ENCODE measurements at places on chromosomes 12 and 14.

GRCh38 chr12:25840678-25841465 is 117.6 kb upstream of the RASSF8 start:
- no peak for DNase-seq

GRCh38 chr12:4270016-4270830 is 3.3 kb upstream of the CCND2 start:
- DNase-seq, result peak; percentile 47

GRCh38 chr12:20505056-20505455 is 136.7 kb downstream of the PDE3A start:
- no peak for DNase-seq

GRCh38 chr12:48937170-48937569 is 11.9 kb upstream of the FKBP11 start:
- no peak for DNase-seq

DNA sequence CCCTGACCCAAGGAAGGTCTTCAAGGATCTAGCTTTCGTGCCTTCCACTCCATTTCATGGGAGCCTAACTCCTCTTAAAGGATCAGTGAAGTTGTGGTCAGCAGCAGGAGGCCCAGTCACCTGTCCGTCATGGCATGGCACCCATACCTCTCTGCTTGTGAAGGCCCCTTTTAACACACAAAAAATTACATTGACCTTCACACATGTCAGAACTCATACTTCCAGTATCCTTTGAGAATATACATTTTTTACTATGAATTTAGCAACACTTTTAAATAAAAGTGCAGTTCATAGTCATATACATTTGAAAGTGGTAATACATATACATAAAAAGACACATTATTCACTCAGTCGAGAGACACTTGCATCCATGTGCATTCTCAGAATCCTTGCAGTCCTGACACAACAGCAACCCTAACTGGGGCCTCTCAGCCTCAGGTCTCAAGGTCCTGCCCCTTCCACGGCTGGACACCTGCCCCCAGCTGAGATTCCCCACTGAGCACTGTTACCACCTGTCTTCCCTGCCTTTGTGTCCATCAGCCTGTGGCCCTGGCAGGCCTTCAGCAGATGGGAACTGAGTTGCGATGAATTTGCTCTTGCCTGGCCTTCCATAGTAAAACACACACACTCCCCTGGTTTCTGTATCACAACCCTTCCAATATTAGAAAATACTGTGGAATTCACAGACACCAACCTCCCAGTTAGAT is 3.7 kb upstream of the KRT3 start:
- DNase-seq, result no peak

GRCh38 chr12:121581686-121582429 is 1.0 kb upstream of the KDM2B start:
- DNase-seq, result no peak

DNA sequence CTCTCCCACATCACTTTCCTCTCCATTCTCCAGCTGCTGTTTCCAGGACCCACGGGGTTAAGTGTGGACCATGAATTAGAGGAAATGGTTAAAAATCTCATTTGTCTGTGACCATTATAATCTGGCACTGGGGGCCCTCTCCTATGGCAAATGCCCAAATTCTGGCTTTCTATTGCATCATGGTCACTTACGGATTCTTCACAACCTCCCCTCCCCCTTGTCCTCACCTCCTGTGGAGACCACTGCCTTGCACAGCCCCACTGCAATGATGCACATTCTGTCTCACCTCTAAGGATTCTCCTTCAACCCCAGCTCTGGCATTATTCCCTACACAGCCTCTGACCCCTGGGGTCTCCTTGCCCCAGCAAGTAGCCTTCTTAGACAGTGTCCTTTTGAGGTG is 18.9 kb downstream of the BCAT1 start:
- DNase-seq, result no peak

DNA sequence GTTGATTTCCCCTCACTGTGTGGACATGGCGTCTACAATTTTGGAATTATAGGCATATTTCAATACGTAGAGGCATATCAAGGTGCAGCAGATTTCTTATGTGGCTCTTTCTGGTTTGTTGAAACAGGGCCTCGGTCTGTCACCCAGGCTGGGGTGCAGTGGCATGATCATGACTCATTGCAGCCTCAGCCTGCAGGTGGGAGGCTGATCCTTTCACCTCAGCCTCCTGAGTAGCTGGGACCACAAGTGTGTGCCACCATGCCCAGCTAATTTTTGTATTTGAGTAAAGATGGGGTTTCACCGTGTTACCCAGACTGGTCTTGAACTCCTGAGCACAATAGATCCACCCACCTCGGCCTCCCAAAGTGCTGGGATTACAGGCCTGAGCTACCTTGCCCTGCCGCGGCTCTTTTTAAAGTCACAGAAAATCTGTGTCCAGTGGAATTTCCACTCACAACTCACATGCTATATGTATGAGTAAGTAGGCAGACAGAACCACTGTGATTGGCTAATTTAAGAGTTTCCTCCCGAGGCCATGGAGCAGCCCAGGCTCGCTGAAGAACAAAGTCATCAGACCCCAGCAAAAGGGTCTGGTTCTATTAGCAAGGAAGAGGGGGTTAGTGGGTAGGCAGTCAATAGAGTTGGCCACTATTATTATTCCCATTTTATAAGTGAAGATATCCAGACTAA is 9.1 kb downstream of the GNG2 start:
- no peak for DNase-seq

- no peak for DNase-seq
Measured at GRCh38 chr12:104667139-104667538, 210.4 kb downstream of the CHST11 start.

DNA sequence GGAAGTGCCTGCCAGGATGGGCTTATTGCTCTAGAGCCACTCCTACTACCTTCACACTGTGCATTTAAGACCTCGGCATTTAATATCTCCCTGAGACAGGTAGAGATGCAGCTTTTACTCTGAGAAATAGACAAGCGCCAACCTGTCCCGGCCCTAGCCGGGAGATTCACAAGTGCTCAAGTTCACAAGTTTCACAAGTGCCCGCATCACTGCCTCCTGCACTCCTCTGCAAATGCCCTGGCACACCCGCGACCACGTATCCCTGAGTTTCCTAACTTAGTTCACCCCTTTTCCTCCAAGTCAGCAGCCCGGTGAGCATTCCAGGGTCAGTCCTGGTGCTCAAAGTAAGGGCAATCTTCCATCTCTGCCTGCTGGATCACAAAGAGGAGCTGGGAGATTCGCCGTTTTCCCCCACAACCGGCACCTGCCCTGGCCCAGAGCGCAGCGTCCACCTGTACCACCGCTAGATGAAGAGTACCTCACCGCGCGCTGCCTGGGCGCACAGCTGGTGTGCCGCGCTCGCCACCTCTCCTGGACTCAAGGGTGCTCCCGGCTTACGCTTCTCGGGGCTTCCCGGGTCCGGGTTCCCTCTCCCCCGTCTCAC is 5.0 kb upstream of the SLC38A4 start:
- no peak for DNase-seq

DNA sequence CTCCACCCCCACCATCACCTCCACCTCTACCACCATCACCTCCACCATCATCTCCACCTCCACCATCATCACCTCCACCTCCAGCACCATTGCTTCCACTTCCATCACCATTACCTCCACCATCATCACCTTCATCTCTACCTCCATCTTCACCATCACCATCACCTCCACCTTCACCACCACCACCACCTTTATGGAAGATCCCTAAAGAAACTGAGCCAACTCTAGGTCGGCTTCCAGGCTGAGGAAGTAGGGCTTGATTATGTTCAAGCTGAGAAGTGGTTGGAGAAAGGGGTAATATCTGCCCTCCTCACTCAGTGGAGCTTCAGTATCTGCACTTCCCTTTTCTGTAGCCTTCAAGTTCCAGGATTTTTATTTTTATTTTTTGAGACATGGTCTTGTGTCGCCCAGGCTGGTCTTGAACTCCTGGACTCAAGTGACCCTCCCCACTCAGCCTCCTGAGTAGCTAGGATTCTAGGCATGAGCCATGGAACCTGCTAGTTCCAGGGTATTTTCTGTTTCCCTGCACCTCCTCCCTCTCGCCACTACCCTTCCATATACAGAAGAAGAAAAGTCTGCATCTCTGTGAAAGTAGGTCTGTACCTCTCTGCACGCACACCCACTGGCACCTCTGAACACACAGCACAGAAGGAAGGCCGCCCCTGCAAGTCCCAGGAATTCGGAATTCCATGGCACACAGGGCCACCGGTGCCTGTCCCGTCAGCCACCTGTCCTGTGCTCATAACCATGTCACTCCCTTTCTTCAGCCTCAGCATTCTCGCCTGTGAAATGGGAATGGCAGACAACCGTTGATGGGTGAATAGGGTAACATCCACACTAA is 5.9 kb downstream of the ZBTB42 start:
- no peak for DNase-seq

DNA sequence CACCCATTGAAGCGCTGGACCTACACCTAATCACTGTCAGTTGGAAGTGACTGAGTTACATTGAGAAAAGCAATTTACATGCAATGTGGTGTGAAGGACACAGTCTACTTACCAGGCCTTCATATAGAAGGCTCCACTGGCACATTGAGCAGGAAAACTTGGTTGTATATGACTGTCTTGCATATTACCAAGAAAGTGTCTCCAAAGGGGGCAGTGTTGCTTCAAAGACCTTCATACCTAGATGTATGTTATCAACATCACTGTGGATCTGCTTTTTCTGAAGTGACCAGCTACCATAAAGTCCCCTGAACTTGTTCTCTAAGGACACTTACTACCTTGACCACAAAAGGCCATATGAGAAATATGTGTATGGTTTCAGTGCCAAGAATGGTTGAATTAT is 64.1 kb downstream of the NELL2 start:
- peak; percentile 73 for DNase-seq

- no peak for DNase-seq
Measured at GRCh38 chr14:89304561-89304960, 112.5 kb downstream of the FOXN3 start.

GRCh38 chr14:61607570-61608244 is 87.6 kb upstream of the HIF1A start:
- no peak for DNase-seq

GRCh38 chr14:102490456-102490855 is 19.1 kb downstream of the ANKRD9 start:
- no peak for DNase-seq

- no peak for DNase-seq
Measured at GRCh38 chr12:7859552-7859951, 13.2 kb downstream of the SLC2A14 start.

GRCh38 chr14:63032641-63033040 is 12.6 kb downstream of the KCNH5 start:
- no peak for DNase-seq

DNA sequence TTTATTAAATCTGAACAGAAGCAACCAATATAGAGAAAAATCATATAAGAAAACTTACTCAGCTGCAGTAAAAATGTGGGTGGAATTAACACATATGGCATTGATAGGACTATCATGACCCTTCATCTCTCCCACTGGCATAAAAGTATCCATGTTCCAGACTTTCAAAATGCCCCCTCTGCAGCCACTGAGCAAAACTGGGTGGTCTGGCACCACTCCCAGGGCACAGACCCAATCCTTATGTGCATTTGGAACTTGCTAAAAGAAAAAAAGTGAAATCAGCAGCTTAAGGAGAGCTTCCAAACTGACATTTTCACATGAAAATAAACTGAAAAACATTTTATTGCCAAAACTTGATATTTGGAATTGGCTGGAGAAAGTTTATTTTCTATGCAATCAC is 141.5 kb downstream of the KIF21A start:
- DNase-seq, result no peak

DNA sequence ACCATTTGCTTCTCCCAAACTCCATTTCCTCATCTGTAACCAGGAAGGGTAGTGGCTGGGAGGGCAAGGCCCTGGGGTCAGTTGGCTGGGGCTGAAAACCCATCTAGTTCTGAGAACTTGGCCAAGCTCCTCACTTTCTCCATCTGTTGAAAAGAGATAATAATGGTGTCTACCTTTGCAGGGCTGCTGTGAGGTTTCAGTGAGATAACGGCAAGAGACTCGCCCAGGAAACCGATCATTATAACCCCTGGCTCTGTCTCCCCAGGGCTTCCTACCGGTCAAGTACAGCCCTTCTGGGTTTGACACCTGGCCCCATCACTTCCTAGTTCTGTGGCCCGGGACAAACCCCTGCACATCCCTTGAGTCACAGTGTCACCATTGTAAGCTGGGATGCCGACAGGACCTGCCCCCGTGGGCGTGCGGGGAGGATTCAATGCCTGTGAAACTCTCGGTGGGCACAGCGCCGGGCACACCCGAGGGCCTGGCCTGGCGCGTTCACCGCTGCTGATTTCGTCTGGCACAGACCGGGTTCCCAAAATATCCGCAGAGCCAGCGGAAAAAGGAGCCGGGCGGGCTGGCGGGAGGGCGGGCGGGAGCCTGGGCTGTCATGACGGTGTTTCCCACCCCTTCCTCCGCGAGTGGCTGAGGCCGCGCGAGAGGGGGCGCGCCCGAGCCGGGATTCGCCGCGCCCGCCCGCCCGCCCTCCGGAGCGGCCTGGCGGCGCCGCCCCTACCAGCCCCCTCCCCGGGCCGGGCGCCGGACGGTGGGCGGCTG is 4.4 kb downstream of the KMT5A start:
- DNase-seq, result peak; percentile 78

DNA sequence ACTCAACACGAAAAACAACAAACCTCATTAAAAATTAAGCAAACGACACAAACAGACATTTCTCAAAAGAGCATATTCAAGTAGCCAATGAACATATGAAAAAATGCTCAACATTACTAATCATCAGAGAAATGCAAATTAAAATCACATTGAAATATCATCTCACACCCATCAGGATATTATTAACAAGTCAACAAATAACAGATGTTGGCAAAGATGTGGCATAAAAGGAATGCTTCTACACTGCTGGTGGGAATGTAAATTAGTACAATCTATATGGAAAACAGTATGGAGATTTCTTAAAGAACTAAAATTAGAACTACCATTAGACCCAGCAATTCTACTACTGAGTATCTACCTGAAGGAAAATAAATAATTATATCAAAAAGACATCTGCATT is 182.2 kb downstream of the KITLG start:
- no peak for DNase-seq

DNA sequence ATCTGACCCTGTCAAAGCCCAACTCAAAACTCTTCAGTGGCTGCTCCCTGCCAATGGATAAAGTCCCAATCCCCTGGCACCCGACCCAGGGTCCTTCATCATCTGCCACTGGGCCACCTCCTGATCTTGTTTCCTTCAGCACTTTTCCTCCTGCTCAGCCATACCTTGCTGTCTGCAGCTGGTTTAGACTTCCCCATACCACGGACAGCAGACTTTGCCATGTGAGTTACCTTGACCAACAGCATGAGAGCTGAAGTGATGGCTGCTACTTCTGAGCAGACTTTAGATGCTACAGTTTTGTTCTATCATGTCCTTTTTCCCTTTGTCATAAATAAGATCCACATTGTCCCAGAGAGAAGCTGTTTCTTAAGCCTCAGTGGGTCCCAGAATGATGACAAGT is 33.3 kb upstream of the STON2 start:
- no peak for DNase-seq

- DNase-seq, result no peak
Measured at GRCh38 chr14:58668848-58669480, 31.2 kb downstream of the DACT1 start.

DNA sequence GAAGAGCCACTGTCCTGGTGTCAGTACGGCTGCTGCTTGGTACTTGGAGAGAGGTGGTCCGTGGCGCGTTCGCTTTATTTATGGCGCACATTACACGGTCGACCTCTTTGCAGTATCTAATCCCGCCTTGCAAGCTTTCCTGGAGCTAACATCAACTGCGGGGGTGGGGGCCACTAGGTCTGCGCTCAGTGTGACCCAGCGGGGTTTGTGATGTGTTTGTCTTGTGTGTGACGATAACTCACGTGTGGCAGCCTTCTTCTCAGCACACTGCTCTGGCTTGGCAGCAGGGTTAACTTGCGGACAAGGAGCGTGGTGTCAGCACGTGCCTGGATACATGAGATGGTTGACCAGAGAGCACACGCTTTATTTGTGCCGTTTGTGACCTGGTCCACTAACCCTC is 122.2 kb upstream of the RTL1 start:
- DNase-seq, result no peak

GRCh38 chr12:132027636-132028035 is 77.9 kb downstream of the EP400 start:
- no peak for DNase-seq

Measured in activated CD4-positive, alpha-beta T cell treated with anti-CD3 and anti-CD28 coated beads, Interleukin-2, amount 10 ng/mL, durations not matched to agents 7 days and 5 days (primary cell).